ENCODE measurements at places on chromosomes 4 and X. TPM values are rescaled to one million over a fixed set of nuclear protein-coding genes. Genes with fewer than 3 reads are reported as not detected.
A peak's percentile ranks its signal among the peaks of the same experiment; 100 is the strongest.

- no peak overlapping the region for H3K4me3 ChIP-seq
- no peaks in the 10 kb centered on the region for H3K36me3 ChIP-seq
- H3K27me3 ChIP-seq: no peaks in the 10 kb centered on the region
- DNase-seq: no peak
- no peaks in the 10 kb centered on the region for H3K4me1 ChIP-seq
These were observed 29.6 kb downstream of the SPARCL1 start for GRCh38 chr4:87499403-87500091.

DNA sequence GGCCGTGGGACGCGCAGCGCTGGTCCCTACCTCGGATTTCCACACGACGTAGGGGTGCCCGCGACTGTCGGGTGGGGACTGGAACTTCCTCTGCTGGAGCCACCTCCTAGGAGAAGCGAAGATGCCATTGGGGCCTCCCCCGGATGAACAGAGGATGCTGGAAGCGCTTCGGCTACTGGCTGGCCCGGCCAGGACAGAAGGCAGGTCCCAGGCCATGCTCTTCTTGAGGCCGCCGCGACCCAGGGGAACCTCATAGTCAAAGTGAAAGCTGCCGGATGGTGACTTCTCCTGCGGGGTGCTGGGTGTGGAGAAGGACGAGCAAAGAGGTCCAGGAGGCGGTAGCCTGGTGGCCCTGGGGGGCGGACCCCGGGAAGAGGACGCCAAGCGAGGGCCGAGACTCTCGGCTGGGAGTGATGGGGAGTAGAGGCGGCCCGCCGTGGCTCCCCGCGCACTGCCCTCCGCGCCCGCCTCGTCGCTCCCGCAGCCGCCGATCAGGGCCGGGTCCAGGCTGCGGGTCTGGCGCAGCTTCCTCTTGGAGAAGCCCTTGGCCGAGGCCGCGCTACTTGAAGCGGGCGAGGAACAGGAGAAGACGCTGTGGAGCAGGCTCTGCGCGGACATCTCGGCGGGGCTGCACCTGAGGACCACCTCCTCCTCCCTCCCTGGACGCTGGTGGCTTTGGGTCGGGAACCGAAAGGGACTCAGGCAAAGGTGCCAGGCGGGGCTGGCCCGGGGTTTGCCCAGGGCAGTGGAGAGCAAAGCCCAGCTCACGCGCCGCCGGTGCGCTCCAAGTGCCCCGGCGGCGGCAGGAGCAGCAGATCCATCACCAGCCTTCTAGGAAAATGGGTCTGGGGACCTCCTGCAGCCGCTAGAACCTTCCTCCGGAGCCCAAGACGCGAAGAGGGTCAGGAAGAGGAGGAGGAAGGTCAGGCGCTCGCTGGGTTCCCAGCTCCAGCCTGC is 1.2 kb downstream of the ARHGAP6 start:
- no peak overlapping the region for H3K4me3 ChIP-seq
- DNase-seq: no peak
- H3K27ac ChIP-seq: no peak overlapping the region

- peaks cover 26% of the 10 kb centered on the region for H3K27me3 ChIP-seq
- no peaks in the 10 kb centered on the region for H3K4me1 ChIP-seq
- H3K36me3 ChIP-seq: no peaks in the 10 kb centered on the region
- no peak overlapping the region for H3K27ac ChIP-seq
- DNase-seq: no peak
- no peak overlapping the region for H3K4me3 ChIP-seq
These were observed 14.5 kb downstream of the CHRNA9 start for GRCh38 chr4:40349561-40350198.

GRCh38 chr4:106527316-106527715 is 158.7 kb upstream of the GIMD1 start:
- no peaks in the 10 kb centered on the region for H3K36me3 ChIP-seq
- no peak overlapping the region for H3K27ac ChIP-seq
- no peaks in the 10 kb centered on the region for H3K27me3 ChIP-seq
- H3K4me1 ChIP-seq: no peaks in the 10 kb centered on the region

GRCh38 chr4:186604124-186604807 is 48.9 kb upstream of the MTNR1A start:
- H3K27me3 ChIP-seq: no peaks in the 10 kb centered on the region
- H3K4me1 ChIP-seq: no peaks in the 10 kb centered on the region
- H3K4me3 ChIP-seq: no peak overlapping the region
- no peak overlapping the region for H3K27ac ChIP-seq
- peaks cover 39% of the 10 kb centered on the region for H3K36me3 ChIP-seq
- no peak for DNase-seq

The FRMPD4 gene
- not detected for total RNA-seq

- no peak overlapping the region for H3K27ac ChIP-seq
- H3K4me3 ChIP-seq: no peak overlapping the region
- H3K36me3 ChIP-seq: no peaks in the 10 kb centered on the region
- H3K4me1 ChIP-seq: no peaks in the 10 kb centered on the region
- no peak for DNase-seq
These were observed 301.7 kb upstream of the MAGEB2 start for GRCh38 chrX:29913647-29914046.

The AKAP14 gene
- total RNA-seq: not detected

- H3K27me3 ChIP-seq: no peaks in the 10 kb centered on the region
- H3K4me1 ChIP-seq: no peaks in the 10 kb centered on the region
- H3K4me3 ChIP-seq: no peak overlapping the region
- no peak for DNase-seq
- H3K27ac ChIP-seq: no peak overlapping the region
- H3K36me3 ChIP-seq: peaks cover 28% of the 10 kb centered on the region
These were observed 24.0 kb downstream of the RBMX start for GRCh38 chrX:136856551-136856950.

DNA sequence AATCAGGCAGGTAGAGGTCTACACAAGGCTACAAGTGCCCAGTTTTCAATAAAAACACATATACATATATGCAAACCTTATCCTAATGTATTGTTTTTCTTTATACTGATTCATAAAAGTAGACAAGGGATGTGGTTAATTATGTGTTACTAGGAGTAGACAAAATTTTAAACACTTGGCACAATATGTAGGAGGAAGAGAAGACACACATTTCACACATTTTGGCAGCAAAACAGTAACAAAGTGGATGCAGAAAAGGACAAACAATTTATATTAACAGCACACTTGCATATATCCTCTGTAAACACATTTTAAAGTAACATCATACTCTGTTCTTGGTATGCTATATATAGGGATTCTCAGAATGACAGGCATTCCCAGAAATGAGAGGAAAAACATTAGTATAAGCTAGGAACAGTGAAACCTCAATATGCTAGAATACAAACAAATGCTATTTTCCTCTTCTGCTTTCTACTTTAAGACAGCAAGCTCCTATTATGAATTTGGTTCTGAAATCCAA is 63.8 kb downstream of the GPRIN3 start:
- no peak for DNase-seq
- peaks cover 7% of the 10 kb centered on the region for H3K27me3 ChIP-seq
- H3K27ac ChIP-seq: no peak overlapping the region
- H3K4me1 ChIP-seq: no peaks in the 10 kb centered on the region
- H3K36me3 ChIP-seq: no peaks in the 10 kb centered on the region
- H3K4me3 ChIP-seq: no peak overlapping the region

DNA sequence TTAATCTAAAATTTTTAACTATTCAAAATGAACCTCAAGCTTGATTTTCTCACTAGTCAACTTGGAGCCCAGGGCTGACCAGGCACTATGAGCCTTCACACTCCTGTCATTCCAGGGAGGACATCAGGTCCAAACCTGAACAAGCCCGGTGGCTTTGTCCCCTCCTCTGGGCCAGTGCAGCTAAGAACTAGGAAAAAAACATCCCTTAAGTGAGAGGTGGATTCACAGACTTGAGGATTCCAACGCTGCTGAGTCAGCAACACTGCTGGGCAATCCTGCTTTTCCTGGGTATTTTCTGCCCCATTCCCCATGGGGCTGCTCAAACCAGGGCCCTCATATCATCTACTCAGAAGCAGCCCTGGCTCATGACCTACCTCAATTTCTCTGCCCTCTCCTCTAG is 4.0 kb downstream of the RNF212 start:
- no peaks in the 10 kb centered on the region for H3K4me1 ChIP-seq
- no peaks in the 10 kb centered on the region for H3K36me3 ChIP-seq
- no peak for DNase-seq
- H3K4me3 ChIP-seq: no peak overlapping the region
- H3K27me3 ChIP-seq: peaks cover 59% of the 10 kb centered on the region
- H3K27ac ChIP-seq: no peak overlapping the region

DNA sequence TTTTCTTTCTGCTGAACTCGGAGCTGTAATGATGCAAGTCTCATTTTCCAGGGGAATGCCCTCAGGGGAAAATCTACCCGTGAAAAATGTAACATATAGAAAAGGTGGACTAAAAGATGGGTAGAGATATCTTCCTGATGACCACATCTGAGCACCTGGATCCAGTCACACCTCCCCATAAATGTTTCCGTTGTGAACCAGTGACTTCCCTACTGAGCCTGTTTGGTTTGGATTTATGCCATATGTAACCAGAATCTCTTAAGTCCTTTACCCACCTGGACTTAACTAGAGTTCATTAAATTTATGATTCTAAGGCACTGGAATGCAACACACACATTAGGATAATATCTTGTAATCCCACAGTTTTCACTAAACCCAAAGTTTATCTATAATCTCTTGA is 171.1 kb downstream of the ZNF330 start:
- no peaks in the 10 kb centered on the region for H3K27me3 ChIP-seq
- H3K27ac ChIP-seq: no peak overlapping the region
- no peaks in the 10 kb centered on the region for H3K4me1 ChIP-seq

GRCh38 chr4:159735281-159736207 is 632.7 kb downstream of the RAPGEF2 start:
- H3K4me1 ChIP-seq: no peaks in the 10 kb centered on the region
- H3K36me3 ChIP-seq: no peaks in the 10 kb centered on the region
- H3K27me3 ChIP-seq: no peaks in the 10 kb centered on the region
- H3K27ac ChIP-seq: no peak overlapping the region
- DNase-seq: no peak

DNA sequence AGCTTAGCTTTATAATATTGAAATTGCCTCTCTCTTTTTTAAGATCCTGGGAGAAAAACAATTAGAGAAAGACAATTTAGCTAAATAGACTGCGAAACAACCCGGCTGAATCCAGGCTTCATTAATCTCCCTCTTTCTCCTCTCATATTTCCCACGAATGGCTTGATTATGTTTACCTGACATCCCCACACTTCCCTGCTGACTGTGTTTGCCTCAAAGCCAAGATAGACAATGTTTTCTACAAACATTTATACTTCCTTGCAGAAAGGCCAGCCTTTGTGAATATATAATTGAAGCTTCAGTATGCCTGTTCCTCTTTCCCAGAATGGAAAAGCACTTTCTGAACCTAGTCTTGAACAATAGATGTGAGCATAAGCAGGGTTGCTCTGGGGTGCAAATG is 566.8 kb downstream of the PDHA2 start:
- no peaks in the 10 kb centered on the region for H3K27me3 ChIP-seq
- no peaks in the 10 kb centered on the region for H3K36me3 ChIP-seq
- no peak overlapping the region for H3K4me3 ChIP-seq
- no peak for DNase-seq
- H3K4me1 ChIP-seq: no peaks in the 10 kb centered on the region

DNA sequence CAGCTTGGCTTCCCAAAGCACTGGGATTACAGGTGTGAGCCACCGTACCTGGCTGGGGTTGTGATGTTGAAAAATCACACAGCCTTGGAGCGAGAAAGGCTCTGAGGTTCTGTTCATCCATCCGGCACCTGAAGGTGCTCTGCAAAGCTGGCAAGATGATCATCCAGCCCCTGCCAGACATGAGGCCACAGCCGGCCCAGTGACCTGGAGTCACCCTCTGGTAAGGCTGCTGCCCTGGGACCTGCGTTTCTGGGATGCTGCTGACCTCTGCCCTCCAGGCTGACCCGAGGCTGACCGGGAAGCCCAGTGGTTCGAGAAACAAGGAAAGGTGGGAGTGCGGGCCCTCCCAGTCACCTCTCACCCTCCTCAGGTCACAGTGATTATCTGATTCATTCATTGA is 13.5 kb upstream of the WFS1 start:
- no peaks in the 10 kb centered on the region for H3K36me3 ChIP-seq
- no peak overlapping the region for H3K4me3 ChIP-seq
- no peak for DNase-seq
- H3K27ac ChIP-seq: no peak overlapping the region
- H3K27me3 ChIP-seq: peaks cover 4% of the 10 kb centered on the region

The IKBKG gene
- total RNA-seq: 51.8 TPM

DNA sequence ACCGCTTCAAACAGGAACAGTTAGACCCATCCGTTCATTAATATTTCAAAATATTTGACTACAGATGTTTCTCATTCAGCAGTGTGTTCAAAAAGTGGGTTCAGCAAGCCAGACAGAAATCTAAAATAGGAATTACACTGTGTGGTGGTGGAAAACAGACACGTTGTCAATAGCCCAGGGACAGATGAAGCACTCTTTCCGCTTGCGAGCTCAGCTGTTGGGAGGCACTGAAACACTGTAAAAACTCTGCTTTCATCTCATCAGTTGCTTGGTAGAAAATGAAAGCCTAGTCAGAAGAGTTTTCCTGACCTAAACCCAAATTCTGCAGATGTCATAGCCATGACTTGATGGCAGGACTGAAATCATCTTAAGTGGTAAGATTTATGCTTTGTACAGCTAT is 38.5 kb downstream of the LRP2BP start:
- no peaks in the 10 kb centered on the region for H3K27me3 ChIP-seq
- H3K4me3 ChIP-seq: no peak overlapping the region
- H3K27ac ChIP-seq: peak overlapping the region; percentile 58

GRCh38 chr4:6984612-6985425 is 58.4 kb upstream of the TADA2B start:
- no peaks in the 10 kb centered on the region for H3K27me3 ChIP-seq
- DNase-seq: no peak
- peak overlapping the region; percentile 3 for H3K27ac ChIP-seq
- H3K4me1 ChIP-seq: peaks cover 22% of the 10 kb centered on the region

DNA sequence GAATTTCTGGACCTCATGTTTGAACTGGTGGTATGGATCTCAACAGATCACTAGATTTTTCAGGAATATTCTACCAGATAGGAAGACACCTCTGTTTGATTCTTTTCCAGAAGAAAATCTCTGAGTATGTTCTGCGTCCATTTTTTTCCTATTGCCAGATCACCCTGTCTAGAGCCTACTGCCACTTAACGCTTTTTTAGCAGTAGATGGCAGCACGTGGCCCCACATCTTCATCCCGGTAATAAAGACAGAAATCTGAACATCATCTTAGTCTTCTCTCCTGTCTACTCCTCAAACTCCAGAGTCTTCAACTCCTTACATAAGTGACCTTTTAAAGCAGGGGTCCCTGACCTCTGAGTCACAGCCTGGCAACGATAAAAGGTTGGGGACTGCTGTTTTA is 184.7 kb downstream of the TMA16 start:
- H3K4me3 ChIP-seq: no peak overlapping the region
- H3K36me3 ChIP-seq: no peaks in the 10 kb centered on the region
- H3K27ac ChIP-seq: no peak overlapping the region
- DNase-seq: no peak
- H3K27me3 ChIP-seq: no peaks in the 10 kb centered on the region
- no peaks in the 10 kb centered on the region for H3K4me1 ChIP-seq

DNA sequence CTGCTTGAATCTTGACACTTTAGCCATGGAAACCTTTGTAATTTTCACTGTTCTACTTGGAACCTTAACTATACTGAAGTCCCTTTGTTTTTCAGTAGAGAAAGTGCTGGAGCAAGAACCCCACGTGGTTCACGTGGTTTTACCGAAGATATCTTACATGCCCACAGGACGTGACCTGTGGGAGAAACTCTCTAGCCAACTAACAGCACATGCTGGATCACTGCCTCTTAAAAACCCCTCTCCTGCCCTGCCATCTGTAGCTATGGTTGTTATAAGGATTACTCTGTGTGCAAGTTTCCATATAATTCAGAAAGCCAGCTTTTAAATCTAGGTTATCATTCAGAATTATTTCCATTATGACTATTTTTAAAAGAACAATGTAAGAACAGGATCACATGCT is 30.2 kb downstream of the SPANXD start:
- no peaks in the 10 kb centered on the region for H3K27me3 ChIP-seq
- H3K4me1 ChIP-seq: no peaks in the 10 kb centered on the region
- no peak overlapping the region for H3K4me3 ChIP-seq

The CT45A1 gene
- total RNA-seq: 2.7 TPM
